Pancreas (tissue), 10 donors: ENCODE measurements at places on chromosomes 6 and 20.

GRCh38 chr6:161143663-161144430 lies 130.0 kb downstream of the AGPAT4 start:
- no peak for DNase-seq

DNA sequence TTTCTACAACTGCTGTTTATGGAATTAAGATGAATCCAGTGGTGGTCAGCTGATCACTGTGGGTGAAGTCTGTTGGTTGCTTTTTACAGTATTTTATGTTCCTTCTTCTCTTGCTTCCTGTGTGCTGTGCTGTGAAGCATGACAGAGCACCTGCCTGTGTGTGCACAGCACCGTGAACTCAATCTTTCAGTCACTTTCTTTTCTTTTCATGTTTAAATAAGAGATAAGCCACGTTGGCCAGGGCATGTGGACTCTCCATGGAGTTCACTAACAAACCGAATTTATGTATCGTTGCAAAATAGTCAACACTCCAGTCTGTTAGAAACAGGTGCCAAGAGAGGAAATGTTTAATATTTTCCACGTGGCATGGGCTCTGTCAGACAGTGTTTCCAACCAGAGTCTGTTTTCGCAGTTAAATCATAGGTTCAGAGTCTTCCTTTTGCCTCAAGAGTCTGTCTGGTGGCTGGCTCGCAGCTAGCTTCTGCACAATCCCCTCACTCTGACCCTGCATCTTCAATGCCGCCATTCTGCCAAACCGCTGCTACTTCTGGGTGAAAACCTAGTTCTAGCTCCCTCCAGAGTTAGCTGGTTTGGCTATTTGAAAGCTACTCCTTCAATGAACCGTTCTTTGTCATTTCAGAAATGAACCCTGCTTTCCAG lies 73.2 kb downstream of the QRSL1 start:
- DNase-seq = peak; percentile 77

DNA sequence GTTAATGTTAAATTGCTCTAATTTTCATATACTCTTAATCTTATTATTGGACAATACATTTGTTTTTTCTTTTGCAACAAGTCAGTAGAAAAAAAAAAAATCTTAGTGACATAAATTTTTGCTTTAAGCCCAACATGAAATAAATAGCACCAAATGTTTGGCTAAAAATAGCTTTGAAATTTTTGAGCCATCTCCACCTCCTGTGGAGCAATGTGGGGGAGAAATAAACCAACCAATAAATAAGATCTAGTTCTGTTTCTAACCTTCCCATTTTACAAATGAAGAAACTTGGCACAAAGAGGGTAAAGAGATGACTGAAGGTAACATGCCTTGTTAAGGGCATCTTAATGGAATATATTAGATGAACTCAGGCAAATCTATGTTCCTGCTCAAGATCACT lies 91.4 kb downstream of the PRKN start:
- no peak for DNase-seq

- no peak for DNase-seq
These were observed 26.1 kb upstream of the NEDD9 start for GRCh38 chr6:11258260-11259237.

DNA sequence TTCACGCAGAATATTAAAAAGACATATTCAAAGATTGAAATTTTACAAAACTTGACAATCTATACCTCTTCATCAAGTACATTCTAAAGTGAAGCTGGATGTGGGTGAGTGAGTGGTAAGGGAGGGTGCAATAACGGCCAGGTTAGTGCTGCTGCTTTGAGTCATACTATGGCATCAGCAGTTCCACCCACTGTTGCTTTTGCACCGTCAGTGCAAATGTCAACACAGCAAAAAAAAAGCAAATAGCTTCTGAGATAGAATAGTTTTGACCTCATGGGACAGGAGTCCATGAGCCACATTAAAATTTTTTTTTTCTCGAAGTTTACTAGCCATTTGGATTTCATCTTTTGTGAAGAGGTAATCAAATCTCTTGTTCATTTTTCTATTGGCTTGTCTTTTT lies 31.8 kb downstream of the PSMF1 start:
- DNase-seq = no peak

- DNase-seq = no peak
These were observed 618.0 kb upstream of the FLRT3 start for GRCh38 chr20:14955399-14955798.

DNA sequence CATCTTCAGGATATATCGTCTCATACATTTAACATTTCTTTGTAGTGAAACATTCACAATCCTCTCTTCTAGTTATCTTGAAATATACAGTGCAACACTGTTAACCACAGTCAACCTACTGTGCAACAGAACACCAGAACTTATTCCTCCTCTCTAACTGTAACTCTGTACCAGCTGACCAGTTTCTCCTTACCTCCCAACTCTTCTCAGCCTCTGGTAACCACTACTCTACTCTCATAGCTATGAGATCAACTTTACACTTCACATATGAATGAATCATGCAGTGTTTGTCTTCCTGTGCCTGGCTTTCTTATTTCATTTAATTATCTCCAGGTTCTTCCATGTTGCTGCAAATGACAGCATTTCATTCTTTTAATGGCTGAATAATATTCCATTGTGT lies 337.6 kb downstream of the BTBD9 start:
- no peak for DNase-seq

GRCh38 chr6:3414327-3415081 lies 42.3 kb downstream of the SLC22A23 start:
- DNase-seq = no peak

GRCh38 chr20:63322146-63322932 lies 29.4 kb downstream of the COL20A1 start:
- DNase-seq = no peak

DNA sequence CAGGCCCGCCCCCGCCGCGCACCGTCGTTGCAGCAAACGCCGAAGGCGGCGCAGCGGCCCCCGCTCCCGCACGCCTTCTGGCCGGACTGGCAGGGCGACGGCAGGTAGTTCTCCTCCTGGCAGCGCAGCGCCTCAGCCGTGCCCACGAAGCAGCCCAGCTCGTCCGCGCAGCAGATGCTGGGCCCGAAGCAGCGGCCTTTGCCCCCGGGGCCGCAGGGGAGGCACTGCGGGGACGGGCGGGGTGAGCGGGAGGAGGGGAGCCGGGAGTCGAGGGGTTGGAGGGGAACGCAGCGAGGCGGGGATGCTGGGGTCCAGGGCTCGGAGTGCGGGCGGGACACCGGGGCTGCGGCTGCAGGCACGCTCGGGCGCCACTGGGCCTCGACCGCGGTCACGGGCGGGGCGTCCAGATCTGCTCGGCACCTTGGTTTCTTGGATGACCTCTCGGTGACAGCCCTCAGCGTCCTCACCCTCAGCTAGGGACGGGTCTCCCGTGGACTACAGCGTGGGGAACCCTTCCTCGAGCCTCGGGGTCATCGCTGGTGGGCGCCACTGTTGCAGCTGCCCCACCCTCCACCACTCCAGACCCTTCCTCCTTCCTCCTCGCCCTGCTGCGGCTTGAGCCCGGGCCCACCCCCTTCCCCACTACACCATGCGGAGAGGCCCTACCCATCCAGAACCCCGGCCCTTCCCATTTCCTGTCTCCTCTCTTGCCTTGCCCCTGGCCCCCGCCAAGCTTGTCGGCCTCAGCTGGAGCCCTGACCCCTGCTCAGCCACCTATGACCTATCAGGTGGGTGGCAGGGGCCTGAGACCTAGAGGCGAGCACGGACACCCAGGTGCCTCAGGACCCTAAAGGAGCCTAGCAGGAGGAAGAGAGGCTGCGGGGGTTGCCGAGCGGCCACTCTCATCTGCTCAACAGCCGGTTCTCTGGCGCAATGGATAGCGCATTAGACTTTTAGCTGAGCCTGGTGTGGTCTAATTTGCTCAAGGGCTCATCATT lies 1.3 kb downstream of the AVP start:
- no peak for DNase-seq

GRCh38 chr6:134035823-134036296 lies 16.6 kb downstream of the SLC2A12 start:
- peak; percentile 27 for DNase-seq

- DNase-seq = no peak
These were observed 171.4 kb upstream of the RSPO3 start for GRCh38 chr6:126947070-126947469.

DNA sequence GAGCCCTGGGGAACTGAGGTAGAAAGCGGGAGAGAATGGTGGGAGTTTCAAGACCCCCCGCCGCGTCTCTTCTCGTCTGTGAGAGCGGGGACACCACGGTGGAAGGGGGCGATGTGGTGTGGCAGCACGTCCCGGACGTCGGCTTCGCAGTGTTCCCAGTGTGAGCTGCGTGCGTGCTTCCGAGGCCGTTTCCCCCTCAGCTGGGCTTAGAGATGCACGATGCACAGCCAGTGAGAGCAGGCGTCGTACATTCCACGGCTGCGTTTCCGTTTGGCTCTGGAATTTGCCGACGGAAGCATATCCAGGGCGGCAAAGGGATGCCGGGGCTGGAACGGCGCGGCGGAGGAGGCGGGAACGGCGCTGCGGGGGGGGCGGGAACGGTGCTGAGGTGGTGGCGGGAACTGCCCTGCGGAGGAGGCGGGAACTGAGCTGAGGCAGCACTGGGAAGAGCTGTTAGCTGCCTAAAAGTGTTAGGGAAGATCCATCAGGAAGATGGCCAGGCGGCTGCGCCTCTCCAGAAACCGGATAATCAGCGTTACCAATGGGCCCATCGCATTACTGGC lies 37.7 kb downstream of the KIF25 start:
- no peak for DNase-seq

DNA sequence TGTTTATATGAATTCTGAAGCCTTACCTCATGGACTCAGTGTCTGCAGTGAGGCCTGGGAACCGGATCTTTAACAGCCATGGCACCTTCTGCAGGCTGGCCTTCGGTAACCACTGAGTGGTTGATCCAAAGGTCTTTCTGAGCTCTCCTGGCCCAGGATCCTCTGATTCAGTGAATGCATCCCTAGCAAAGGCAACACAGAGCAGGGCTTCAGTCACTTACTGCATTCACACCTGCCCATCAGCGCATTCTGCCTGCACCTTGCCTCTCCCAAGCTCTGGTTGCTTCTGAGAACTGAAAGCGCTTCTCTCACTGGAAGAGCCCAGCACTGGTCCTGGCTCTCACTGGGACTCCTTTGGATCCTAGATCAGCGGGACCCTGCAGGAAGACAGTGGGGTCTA lies 8.4 kb upstream of the CST9 start:
- no peak for DNase-seq

GRCh38 chr6:131112249-131112648 lies 23.0 kb upstream of the AKAP7 start:
- DNase-seq = no peak

DNA sequence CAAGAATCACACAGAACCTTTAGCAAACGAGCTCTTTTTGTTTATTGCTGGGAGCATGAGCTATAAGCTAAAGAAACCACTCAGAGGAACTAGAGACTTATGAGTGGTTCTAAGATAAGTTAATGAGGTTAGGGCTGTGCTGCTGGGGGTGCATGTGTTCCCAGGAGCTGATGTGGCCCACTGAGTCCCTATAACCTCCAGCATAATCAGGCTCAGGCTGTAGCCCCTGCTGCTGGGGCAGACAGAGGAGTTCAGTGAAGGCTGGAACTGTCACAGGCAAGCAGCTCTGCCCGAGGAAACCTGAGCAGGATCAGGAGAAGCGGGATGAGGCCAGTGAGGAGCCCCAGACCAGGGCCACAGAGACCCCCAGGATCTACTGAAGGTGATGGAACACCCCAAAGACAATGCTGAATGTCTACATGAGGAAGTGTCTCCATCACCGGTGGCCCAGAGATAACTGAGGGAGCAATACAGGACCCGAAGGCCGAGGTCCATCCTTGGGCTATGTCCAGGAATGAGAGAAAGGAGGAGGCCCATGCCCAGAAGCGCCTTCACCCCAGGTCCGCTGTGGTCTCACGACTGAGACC lies 17.3 kb downstream of the TUBB2B start:
- no peak for DNase-seq

DNA sequence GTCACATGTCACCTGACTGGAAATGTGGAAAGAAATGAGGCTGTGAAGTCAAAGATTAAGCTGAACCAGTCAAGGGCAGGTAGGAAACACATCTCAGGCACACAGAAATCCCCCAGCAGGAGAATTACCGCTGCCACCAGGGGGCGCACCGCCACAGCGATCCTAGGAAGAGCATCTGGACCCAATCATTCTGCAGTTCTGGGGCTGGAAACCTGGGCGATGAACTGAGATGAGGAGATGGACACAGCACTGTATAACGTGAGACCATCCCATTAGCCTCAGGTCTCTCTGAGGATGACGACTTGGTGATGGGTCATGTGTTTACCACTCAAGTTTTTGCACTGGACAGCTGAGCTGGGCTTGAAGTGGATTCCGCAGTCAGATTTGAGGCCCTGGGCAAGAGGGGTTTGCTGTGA lies 6.5 kb upstream of the SLC24A3 start:
- peak; percentile 94 for DNase-seq

- no peak for DNase-seq
These were observed 480.0 kb downstream of the MEI4 start for GRCh38 chr6:78132671-78133410.

DNA sequence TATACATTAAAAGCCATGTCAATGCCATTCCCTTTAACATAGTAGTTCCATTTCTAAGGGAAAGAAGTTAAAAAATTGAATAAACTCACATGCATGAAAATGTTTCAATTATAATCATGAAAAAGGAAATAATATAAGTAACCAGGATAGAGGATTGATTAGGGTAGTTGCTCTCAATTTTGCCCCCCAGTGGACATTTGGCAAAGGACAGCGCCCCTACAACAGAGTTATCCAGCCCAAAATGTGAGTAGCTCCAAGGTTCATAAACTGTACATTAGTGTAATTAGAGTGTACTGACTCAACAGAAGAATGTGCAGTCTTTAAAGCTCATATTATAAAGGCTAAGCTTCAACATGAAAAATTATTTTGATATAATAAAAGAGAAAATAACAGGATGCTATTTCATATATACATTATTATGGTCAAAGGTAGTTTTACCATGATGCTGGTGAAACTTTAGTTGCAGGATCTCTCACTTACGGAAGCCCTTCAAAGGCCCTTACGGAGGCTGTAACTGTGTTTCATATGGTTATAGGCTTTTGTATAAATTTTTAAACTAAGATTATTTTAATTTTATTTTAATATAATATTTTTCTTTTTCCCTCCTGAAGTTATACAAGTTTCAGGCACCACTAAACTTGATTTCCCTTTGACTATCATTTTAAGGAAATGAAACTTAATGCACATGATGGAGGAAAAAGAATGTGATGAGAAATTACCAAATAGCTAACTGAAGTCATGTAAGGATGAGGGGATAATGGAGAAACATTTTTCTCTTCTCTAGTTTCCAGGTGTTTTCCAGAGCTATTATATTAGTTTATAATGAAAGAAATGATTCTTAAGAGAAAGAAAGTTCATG lies 403.6 kb downstream of the PLCB1 start:
- no peak for DNase-seq
